ENCODE measurements at places on chromosomes 11 and 22.

GRCh38 chr11:130634961-130635473 lies 186.6 kb downstream of the ADAMTS15 start:
- DNase-seq, result no peak

DNA sequence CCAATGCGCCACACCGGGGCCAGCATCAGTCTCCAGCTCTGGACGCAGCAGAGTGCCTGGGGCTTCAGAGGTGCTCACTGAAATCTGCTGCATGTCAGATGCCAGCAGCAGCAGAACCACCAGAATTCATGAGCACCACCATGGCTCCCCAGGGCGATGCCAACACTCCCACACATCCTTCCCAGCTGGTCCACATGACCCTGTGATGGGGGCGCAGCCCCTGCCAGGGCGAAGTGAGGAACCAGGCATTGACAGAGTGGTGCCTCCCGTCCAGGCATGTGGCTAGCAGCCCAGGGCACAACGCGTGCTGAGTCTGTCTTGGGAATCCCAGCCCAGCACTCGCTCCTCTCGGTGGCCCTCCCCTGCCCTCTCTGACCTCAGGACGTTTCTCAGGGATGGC lies 80.4 kb downstream of the DHCR7 start:
- DNase-seq, result no peak

GRCh38 chr11:64881476-64881875 lies 3.1 kb upstream of the EHD1 start:
- DNase-seq, result no peak

- DNase-seq, result no peak
These were observed 18.5 kb downstream of the RELT start for GRCh38 chr11:73394416-73395296.

DNA sequence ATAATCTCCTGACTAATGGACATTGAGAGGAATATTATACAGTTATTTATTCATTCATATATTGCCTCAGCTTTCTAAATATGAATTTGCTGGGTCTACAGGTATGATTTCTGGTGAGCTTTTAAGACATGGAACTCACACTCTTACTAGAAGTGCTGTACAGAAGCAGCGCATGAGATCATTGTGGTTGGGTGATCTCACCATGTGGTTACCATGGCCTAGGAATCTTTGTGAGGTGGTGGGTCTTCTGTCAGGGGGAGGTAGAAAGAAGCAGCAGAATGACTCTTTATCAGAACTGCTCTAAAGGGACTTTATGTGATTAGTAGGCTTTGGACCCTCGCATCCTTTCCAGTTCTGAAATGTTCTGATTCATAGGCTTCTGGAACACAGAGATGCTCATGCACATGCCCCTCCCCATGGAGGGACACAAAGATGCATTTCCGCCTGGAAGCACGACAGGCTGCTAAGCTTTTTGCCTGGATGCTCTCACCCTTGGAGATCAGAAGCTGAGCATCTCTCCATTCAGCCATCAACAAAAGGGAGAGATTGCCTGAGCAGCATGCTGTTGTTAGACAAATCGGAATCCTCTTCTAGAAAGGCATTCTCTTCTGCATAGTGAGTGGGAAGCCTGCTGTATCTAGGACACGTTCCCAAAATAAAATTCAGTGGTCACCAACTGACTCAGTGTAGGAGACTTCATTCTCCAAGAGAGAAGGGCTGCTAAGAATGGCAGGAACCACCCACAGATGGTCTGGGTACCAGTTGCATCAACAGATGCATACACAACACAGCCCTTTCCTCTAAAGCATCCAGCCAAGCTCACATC lies 51.3 kb downstream of the KIRREL3 start:
- DNase-seq, result no peak

DNA sequence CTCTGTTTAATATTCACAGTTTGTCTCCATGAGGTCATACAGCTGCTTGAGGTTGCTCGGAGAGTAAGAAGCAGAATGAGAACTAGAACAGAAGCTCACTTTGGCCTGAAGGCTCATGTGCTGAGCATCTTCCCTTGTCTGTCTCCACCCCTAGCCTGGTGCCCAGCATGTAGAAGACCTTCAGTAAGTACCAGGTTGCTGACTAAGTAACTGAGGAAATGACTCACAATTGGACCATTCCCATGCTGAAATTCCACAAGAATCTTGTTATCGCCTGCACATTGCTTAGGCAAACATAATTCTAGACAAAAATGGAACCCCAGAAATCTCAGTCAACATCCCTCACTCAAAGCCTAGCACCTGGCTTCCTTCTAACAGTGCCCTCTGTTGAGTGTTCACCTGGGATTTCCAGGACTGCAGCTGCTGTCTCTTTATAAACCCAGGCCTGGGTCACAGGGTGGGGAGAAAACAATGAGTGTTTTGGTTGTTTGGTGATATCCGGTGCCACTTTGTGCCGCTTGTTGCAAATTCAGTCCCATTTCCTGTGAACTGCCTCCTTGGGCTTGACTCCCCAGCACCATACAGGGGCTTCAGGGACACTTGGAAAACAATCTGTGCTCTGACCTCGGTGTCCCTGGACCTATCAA lies 406.8 kb downstream of the ETS1 start:
- DNase-seq, result no peak

DNA sequence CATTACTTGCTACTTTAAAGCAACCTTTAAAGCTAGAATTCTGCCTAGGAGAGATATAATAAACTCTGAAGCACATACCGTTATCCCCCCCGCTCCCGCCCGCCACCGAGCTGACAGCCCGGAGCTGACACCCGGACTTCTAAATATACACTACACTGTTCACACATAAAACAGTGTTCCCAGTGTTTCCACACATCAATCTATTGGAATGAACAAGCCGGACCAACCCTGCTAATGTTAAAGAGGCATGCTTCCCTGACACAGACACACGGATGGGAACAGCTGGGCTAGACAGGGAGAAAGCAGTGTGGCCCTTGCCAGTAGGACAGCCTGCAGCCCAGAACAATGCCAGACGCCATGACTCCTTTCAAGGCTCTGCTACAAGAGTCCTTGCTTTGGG lies 108.4 kb upstream of the CSNK2A3 start:
- no peak for DNase-seq

DNA sequence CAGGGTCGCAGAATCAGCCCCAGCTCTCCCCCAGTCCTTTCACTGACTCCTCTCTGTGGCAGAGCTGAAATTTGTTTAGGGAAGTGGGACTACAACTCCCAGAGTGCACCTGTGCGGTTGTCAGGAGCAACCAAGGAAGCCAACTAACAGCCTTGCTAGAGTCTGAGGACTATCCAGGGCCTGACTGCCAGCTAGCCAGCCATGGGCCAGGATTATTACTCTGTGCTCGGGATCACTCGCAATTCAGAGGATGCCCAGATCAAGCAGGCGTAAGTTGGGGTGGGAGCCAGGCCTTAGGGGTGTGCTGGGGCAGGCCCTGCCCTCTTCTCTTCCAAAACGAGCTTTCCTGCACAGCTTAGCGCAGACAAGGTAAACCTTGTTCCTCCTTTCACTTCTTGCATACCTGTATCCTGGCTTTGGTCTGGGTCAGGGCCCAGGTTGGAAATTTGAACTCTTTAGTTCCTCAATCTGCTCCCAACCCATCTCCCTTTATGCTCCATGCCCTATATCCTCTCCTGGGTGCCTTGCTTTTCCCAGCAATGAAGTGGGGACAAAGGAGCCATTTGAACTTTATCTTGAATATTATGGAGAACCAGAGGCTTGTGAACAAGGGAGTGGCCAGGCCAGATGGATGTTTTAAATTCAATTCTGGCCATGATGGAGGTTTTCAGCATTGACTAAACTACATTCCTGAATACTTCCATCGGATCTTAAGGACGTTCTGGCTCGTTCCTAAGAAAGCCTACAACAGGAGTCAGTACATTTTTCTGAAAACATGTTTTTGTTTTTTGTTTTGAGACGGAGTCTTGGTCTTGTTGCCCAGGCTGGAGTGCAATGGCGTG lies at the start of gene DNAJB13:
Gene DNAJB13 (plus strand): TSS at position 158 of the 842 bp plus-strand sequence. CDS start 44 bp downstream, at position 202.
- no peak for DNase-seq

- DNase-seq, result no peak
These were observed 16.6 kb downstream of the CD59 start for GRCh38 chr11:33719587-33719986.

DNA sequence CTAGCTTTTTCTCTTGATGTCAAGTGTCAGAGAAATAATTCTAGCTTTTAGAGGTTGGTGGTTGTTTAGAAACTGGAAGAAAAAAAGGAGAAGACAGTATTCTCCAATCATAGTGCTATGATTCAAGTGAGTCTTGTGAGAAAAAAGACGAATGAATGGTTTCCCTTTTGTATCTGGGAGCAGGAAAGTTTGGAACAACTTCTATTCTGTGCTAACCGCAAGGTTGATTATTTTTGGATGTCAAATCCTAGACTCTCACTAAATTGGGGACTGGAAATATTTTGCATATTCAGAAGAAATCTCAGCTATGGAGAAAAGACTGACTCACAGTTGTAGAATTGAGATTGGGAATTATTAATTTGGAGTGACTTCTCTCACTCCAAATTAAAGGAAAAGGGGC lies 69.2 kb downstream of the SYT13 start:
- DNase-seq, result no peak

DNA sequence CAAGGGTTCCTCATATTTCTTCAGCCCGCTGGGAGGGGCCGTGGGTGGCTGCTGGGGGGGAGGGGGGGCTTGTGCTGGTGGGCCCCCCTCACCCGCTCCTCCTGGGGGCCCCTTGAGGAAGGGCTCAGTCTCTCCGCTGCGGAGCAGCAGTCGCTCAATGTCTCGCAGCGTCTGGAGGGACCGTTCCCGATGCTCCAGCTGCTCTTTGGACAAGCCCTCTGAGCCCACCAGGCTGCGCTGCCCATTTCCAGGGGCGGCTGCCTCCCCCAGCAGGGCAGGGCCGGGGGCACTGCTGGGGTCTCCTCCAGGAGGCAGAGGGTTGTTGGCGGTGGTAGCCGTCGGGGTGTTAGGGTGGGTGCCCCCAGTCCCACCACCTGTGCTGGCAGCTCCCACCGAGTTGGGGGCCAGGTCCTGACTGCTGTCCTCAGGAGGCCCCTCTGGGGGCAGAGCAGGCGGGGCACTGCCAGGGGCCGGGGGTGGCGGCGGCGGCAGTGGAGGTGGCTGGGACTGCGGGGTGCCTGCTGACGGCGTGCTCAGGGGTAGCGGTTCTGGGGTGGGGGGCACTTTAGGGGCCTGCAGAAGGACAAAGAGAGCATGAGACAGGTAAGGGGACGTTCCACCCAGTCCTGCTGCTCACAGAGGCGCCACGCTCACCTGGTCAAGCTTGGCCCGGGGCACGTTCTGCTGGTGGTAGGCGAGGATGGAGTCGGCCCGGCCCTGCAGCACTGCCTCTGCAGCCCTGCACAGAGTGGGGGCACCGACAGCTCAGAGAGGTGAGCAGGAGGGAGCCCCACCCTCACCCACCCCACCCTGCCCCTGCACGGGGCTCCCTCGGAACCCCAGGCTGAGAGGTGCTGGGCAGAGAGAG lies 18.9 kb downstream of the CXCR5 start:
- no peak for DNase-seq

DNA sequence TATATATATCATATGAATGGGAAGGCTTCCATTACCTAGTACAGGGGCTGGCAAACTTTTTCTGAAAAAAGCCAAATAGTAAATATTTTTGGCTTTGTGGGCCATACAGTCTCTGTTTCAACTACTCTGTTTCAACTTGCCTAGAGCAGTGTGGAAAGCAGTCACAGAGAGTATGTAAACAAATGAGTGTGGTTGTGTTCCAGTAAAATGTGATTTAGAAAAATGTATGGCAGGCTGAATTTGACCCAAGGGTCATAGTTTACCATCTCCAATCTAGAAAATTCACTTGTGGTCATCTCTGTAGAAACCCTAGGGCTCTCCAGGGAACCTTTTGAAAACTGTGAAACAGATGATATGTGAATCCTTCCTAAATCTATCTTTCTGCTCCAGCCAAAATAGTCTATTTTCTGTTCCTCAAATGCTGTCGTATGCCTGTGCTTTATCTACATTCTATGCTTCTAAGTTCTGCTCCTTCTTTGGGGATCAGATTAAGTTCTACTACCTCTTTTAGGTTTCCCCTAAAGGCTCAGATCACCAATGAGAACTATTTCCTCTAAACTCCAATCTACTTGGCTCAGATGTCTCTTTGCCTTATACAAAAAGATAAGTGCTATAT lies 356.2 kb downstream of the METTL15 start:
- DNase-seq, result no peak
